ENCODE measurements at places on chromosomes 11 and 22.

DNA sequence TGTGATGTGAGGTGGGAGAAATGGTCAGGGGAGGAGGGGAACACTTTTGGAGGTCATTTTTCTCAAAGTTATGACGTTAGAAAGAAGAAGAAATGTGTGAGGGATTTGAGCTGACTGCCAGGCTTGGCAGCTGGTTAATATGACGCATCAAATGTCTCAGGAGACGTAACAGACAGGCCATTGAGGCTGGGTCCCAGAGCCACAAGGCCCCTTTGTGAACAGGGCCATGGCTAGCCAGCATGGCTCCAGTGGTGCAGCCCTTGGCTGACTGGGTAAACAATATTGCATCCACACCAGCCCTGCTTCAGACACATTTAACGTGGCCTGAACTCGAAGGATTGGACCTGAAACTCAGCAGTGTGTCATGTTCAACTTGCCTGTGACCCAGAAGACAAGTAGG lies 34.3 kb downstream of the AMOTL1 start:
- no peak for DNase-seq

- peak; percentile 34 for DNase-seq
Observed at GRCh38 chr11:110431051-110431672, 1.4 kb downstream of the FDX1 start.

GRCh38 chr22:47331750-47332149 lies 569.3 kb downstream of the TBC1D22A start:
- DNase-seq, result no peak

DNA sequence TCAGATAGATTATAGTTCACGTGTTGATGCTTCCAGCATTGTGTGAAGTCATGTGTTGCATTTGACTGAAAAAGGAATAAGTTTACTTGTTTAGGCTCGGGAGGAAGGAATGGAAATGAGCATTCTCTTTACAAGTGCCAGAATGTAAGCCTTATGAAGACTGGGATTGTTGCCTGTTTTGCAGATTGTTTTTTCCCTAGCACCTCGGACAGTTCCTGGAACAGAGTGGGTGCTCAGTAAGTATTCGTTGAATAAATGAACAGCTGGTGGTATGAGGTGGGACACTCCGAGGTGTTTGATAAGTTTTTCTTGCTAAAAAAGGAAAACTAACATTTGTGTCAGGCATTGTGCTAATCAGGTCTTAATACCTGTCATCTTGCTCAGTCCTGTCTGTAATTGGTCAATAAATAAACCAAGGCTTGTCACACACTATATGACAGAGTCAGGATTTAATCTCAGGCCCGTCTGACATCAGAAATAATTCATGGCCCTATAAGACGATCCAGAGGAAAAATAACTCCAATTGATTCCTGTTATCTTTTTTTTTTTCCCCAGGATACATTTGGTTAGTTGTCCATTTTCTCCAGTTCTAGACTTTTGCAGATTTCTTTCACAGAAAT lies 304.7 kb downstream of the NELL1 start:
- DNase-seq, result no peak

DNA sequence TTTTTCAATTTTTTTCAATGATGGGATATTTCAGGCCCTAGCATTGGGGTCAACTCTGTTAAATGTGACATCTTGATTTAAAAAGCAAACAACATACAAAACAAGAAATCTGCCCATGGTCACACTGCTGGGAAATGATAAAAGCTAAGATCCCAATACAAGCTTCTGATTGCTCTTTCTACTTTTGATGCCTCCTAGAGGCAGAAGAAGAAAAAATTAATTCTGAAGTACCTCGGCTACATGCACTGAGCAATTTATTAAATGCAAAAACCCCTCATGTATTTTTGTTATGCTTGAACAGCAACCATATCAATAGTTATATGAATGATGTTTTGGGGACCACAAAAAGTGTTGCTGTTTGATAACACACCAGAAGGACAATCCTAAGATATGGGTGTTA lies 342.1 kb upstream of the NARS2 start:
- DNase-seq, result no peak
